Nephron progenitor cell (in vitro differentiated cells): ENCODE measurements at places on chromosomes 3 and 15.

- DNase-seq: no peak
These were observed 65.3 kb downstream of the CPN2 start for GRCh38 chr3:194285850-194286197.

GRCh38 chr3:60189304-60189703, 1061.9 kb downstream of the FHIT start:
- DNase-seq: no peak

DNA sequence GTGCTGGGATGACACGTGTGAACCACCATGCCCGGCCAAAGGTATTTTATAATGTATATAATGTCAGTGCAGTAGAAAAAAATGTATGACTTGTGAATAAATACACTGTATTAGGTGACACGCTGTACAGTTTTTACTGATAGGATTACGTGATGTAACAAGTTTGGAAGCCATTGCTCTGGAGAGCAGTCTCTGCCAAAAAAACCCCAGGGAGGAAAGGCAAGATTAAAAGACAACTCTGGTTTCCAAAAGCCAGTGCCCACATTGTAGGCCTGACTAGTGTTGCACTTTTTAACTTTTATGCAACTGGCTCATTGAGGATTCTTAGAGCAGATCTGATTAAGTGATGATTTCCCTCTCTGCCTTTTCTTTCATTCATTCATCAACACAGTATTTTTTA, 62.0 kb upstream of the SLC2A2 start:
- DNase-seq: no peak

DNA sequence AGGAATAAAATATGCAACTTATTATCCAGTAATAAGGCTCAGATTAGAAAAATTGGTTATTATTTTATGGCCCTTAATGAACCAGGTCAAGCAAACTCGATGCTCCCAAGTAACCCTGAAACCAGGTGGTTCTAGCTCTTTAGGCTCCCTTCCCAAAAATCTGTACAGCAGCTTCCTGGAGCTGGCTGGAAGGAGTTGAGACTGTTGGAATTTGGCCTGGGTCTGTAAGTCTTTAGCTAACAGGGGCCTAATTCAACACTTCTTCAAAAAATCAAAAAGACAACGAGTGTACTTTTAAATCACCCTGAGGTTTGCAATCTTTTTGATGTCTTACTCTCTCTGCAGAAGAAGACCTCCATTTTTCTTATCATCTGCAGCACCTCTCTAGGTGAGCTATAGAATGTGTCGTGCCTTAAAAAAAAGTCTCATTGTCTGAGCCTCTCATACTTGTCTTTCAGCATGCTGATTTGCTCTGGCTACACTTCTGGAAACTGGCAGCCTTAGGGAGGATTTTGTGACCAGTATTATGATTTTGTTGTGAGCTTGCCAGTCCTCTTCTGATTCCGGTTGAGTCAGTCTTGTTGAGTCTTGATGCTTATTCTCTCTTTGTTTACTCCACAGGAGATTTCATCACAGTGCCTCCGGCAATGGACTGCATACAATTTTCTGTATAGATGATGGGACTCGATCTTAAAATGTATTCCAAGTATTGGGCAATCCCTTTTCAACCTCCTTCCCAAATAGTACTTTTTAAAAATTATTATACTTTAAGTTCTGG, 235.0 kb upstream of the KBTBD8 start:
- no peak for DNase-seq

DNA sequence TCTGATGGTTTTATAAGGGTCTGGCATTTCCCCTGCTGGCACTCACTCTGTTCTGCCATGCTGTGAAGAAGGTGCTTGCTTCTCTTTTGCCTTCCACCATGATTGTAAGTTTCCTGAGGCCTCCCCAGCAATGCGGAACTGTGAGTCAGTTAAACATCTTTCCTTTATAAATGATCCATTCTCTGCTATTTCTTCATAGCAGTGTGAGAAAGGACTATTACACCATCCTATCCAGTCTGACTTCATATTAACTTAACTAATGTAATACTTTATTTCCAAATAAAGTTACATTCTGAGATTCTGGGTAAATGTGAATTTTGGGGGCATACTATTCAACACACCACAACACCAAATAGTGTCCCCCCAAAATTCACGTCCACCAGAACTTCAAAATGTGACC, 22.2 kb upstream of the MAP3K13 start:
- DNase-seq: no peak

- DNase-seq: no peak
These were observed 137.4 kb upstream of the UBP1 start for GRCh38 chr3:33577588-33577987.

DNA sequence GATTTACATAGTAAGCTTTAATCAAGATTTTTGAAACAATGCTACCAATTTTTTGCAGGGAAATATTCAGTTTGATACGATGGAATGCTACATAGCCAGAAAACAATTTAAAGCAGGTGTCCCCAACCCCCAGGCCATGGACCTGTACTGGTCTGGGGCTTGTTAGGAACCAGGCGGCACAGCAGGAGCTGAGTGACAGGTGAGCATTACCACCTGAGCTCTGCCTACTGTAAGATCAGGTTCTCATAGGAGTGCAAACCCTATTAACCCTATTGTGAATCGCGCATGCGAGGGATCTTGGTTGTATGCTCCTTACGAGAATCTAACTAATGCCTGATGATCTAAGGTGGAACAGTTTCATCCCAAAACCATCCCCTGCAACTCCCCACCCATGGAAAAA, 322.6 kb upstream of the NECTIN3 start:
- DNase-seq: no peak

- DNase-seq: peak; percentile 30
These were observed 462.1 kb downstream of the MFSD1 start for GRCh38 chr3:159263750-159264553.

DNA sequence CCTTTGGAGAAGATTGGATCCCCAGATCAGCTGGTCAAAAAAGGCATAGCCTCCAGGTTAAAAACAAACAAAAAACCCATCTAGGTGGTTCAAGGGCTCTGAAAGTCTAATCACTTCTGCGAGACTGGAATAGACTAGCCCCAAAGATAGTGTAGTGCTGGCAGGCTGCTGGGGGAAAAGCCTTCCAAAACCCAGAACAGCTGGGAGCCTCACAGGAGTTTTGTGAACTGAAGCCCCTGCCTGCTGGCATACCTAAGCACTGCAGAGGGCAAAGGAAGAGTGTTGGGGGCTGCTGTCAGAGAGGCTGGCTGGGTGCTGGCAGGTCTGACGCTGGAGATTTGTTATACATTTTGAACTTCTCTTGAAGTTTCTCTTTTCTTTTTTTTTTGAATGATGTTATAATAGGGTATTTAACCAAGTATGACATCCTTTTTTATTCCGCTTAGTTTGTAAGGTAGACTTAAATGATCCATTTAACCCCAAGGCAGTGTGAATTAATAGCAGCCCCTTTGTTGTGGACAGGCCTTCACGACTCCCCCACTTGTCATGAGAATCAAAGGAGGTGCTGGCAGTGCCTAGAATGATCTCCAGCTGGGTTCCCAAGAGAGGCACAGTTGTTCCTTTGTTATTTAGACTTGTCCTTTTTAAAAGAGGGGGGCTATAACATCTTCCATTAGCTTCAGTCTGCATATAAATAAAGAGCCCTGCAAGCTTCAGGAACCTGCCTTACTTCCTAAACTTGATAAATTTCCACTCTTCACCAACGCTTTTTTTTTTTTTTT, 53.9 kb downstream of the CRTC3 start:
- DNase-seq: no peak

DNA sequence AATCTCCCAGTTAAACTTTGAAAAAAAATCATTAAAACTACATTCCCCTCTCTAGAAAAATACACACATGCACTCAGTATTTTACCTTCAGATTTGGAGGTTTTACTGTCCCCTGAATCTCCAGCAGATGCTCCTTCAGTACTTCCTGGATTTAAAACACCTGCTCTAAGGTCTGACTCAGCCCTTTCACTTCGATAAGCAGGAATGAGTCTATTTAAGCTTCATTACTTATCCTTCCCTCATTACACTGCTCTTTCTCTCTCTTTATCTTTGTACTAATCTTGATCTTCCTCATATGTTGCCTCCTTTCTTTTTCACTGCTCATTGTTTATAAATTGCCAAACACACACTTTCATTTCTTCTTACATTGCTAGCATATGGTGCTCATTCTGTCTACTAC, 443.9 kb downstream of the DIPK2A start:
- no peak for DNase-seq

DNA sequence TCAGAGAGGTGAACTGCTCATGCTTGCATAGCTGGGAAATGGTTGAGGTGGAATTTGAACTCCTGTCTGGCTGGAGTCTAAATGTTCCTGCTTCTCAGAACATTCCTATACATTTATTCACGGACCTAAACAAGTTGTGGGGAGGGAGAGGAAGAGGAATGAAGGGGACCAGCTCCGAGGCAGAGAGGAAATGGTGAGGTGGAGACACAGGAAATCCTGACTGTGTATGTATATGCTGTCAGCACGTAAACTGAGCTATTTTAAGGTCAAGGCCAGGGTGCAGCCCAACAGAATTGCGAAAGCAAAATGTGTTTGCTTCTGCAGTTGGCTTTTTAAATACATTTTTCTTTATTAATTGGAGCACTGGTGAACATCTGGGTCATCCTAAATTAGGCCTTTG, 74.1 kb upstream of the POMGNT2 start:
- no peak for DNase-seq

DNA sequence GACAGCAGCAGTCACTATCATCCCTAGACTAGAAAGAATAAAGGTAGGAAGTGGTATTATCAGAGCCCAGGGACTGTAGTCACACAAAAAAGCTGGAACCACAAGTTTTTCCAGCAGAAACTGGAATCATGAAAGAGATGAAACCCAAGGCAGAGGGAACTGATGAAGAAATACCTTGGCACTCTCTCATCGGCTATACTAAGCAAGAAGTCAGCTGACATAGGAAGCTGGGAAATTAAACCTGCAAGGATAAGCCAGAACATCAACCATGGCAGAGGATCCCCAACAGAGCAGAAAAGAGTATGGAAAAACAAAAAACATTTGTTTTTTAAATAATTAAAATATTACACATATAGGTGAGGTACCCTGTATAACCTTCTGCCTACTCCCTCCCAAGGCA, 86.5 kb downstream of the AQR start:
- no peak for DNase-seq

DNA sequence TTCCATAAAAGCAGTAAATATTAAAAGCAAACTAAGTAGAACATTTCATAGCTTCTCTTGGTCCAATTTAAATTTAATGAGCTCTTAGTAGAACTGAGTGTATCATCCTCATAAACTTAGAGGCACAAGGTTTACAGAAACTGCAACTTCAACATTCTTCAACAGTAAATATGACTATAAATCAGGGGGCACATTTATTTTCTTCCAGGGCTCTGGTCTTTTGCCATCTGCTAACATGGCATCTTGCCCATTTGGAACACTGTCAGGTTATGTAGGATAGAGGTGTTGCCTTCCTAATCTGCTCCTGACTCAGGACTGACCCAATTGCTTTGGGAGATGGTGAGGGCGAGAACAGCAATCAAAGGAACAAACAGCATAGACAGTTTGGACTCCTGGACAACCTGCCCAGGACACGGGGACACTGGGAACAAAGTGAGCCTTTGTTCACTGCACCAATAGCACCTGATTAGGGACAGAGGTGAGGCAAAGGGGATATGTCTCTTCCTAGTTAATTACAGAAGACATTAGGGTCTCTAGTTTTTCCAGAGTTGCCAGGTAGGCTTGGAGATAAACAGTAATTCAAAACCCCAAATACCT, 610.2 kb upstream of the ROBO2 start:
- DNase-seq: no peak

GRCh38 chr15:57921371-57921770, 144.1 kb downstream of the ALDH1A2 start:
- no peak for DNase-seq

DNA sequence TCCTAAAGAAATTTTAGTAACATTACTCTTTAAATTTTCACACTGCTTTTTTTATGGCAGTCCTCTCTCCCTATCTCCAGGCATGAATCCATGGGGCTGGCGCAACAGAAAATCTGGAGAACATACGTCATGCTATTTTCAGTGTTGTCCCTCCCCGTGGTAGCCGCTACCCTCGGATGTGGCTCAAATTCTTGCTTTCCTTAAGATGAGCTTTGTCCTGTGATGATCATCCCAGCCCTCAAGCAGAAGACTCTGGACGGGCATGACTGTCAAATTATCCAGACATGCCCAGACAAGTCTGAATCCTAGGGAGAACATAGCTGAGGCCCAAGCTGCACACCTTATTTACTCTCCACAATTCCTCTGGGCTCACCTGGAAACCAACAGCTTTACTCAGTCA, 49.1 kb downstream of the FMN1 start:
- no peak for DNase-seq

GRCh38 chr15:57147621-57148020, 228.7 kb upstream of the CGNL1 start:
- no peak for DNase-seq

DNA sequence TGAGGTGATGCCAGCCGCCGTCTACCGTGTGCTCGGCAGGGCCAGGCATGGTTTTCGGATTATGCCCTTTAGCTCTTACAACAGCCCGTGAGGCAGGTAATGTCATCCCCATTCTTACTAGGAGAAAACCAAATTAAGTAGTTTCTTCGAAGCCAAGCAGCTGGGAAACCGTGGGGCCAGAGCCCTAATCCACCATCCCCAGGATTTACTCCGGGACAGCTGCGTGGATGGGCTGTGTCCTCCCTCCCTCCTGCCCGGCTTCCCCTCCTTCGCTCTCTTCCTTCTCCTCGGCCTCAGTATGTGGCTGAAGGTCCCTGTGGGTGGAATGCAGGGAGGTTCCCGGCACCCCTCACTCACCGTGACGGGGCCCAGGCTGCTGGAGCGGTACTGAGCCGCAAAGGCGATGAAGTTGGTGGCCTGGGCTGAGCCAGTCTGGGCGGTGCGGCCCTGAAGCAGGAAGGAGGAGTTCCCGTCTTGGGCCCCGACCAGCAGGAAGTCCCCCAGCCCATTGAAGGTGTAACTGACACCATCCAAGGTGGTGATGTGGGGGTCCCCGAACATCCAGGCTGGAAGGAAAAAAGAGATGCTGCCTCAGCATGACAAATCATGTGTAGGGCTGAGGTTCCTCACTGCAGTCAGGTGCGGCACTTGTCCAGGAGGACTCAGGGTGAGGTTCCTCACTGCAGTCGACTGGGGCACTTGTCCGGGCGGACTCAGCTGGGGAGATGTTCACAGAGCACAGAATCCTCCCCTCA, 42.5 kb downstream of the MUC20 start:
- no peak for DNase-seq

- no peak for DNase-seq
These were observed 7.4 kb upstream of the LRRFIP2 start for GRCh38 chr3:37181756-37182155.

GRCh38 chr3:32176989-32177701, 61.3 kb upstream of the CMTM8 start:
- peak; percentile 60 for DNase-seq

DNA sequence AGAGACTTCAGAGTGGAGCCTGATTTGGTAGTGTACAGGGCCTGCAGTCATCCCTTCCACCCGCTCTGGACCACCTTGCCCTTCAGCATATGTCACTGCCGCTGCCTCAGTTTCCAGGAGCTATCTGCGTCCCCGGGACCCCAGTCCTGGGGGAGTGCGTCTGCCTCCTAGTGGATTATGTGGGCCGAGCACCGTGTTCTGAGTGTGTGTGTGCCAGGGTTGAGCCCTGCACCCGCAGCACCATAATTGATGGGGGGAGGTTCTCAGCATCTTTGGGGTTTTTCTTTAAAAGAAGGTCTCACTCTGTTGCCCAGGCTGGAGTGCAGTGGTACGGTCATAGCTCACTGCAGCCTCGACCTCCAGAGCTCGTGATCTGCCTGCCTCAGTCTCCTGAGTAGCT, 33.6 kb downstream of the CD276 start:
- DNase-seq: no peak

GRCh38 chr3:114527036-114527644, 233.3 kb downstream of the TIGIT start:
- DNase-seq: no peak
